Activated naive CD8-positive, alpha-beta T cell treated with anti-CD3 and anti-CD28 coated beads for 36 hours (primary cell): ENCODE measurements at places on chromosomes 16 and 17. TPM values are rescaled to one million over a fixed set of nuclear protein-coding genes. Genes with fewer than 3 reads are reported as not detected.
A peak's percentile ranks its signal among the peaks of the same experiment; 100 is the strongest.

KIF2B gene
- total RNA-seq: not detected

GRCh38 chr17:80101946-80102663, 724 bp downstream of the GAA start:
- DNase-seq: no peak

- no peak for DNase-seq
Observed at GRCh38 chr16:85535352-85536072, 77.6 kb upstream of the GSE1 start.

DNA sequence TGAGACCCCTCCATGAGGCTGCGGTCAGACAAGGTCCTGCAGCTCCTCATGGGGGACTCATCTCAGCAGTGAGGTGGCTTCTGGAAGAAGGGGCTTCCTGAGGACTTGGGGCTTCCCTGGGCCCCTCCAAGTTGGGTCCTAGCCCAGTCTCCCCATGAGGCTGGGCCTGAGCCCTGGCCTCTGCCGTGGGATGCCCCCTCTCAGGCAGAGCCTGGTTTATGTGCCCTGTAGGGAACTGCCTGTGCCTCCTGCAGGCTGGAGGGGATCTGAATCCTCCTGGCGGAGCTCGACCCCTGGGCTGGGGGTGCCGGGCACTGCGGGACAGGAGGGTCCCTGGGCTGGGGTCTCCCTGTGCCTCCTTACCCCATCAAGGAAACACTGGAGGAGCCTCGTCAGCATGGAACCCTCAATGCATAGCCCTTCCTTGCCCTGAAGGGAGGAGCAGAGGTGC, 45.8 kb downstream of the TNFRSF13B start:
- DNase-seq: no peak

CCDC78 gene
- 8.1 TPM for total RNA-seq

- DNase-seq: no peak
Observed at GRCh38 chr17:66549311-66549704, 246.9 kb downstream of the PRKCA start.

- no peak for DNase-seq
Observed at GRCh38 chr17:2885733-2886132, 89.5 kb downstream of the RAP1GAP2 start.

CYGB gene
- 0.33 TPM for total RNA-seq

KIF19 gene
- total RNA-seq: 0.08 TPM

NUPR1 gene
- not detected for total RNA-seq

DNA sequence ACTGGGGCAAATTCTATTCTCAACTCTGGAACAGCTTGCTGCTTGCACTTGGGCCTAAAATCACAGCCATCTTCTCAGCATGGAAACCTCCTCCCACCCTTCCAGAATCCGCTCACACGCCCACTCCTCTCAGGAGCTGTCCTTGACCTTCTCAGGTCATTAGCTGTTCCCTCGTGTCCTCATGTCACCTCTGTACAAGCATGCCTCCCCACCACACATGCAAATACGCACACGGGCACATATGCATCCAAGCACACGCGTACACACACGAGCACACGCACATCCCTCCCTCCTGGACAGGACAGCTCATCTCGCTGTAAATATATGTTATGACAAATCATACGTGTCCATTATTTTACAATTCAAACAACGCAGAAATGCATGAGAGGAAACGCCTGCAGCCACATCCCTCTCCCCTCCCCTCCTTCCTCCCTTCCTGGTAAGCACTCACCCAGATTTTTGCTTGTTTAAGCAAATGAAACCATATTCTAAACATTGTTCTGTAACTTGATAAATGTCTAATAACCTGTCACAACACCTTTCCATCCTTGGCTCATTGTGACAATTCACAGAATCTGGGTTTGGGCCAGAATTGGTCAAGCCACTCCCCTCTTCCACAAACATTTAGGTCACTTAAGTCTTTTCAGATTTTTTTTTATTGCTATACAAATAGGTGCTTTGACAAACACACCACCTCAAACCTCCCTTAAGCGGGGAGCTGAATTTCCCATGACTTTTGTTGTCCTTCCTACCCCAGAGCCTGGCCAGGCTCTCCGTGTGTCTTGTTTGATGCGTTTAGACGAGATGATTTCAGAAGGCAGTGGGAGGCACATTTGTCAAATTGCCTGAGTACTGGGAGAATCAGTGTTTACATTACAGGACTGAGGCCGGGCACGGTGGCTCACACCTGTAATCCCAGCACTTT, 41.7 kb downstream of the DNAH17 start:
- no peak for DNase-seq

KRTAP17-1 gene
- total RNA-seq: not detected

DNA sequence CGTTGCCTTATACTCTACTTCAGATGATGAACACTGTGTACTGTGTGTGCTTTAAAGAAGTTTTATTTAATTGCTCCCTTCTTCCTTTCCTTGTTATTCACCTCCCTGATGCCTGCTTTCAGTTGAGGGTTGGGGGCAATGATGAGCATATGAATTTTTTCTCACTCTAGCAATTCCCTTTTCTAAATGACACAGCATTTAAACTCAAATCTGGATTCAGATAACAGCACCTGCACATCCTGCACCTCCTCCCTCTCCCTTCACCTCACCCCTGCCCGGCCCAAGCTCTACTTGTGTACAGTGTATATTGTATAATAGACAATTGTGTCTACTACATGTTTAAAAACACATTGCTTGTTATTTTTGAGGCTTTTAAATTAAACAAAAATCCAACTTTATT, 13.0 kb upstream of the PNPO start:
- DNase-seq: no peak

GRCh38 chr17:50511058-50511457, 2.8 kb downstream of the MYCBPAP start:
- peak; percentile 57 for DNase-seq

DNA sequence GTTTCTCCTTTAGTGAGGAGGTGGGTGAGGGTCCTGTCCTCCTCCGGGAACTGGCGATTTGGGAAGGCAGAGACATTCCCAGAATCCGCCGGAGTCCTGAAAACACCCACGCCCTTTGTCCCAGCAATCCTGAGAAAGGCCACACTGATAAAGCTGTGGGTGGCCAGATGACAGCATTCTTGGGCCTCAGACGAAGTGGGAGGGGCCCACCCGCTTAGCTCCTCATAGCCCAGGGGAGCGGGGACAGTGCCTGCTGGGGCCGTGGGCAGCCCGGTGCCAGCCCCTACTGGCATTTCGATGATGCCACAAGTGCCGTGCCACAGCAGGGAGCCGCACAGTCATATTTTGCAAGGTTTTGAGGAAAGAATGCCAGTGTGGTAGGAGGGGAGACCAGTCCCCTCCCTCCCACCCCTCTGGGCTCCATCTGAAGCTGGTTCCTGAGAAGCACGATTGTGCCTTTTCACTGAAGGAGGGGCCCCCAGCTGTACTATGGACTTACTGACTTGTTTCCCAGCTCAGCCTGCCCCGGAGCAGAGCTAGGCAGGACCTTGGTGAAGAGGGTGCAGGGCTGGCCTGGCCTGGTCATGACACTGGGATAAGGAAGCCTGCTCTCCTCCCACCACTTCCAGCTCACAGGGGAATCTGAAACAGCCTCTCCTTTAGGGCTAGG, 20.9 kb upstream of the MPRIP start:
- DNase-seq: no peak

ERCC4 gene
- 16.3 TPM for total RNA-seq

ZDHHC7 gene
- 30.0 TPM for total RNA-seq
